ENCODE measurements at places on chromosomes 7 and 10. TPM values are rescaled to one million over a fixed set of nuclear protein-coding genes. Genes with fewer than 3 reads are reported as not detected.

NXPH1 gene
- polyA plus RNA-seq, result not detected

GRCh38 chr10:87862679-87863052 lies 667 bp downstream of the KLLN start:
- no peak for DNase-seq

DNA sequence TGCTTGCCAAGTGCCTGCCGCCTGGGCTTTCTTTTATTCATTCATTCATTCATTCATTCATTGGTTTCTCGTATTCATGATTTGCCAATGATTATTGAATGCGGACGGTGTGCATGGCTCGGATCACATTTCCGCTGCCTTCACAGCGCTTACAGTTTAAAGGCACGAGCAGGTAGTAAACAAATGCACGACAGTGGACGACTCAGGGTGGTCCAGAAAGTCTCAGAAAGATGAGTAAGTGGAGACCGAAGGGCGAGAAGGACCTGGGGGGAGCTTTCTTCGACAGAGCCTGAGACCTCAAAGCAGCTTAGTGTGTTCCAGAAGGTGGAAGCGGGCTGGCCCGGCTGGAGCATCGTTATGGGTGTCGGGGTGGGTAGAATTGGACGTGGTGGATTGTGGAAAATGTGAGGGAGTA lies 506 bp downstream of the MCM10 start:
- DNase-seq, result peak; percentile 12

GRCh38 chr10:97483506-97483905 lies 14.7 kb downstream of the MMS19 start:
- no peak for DNase-seq

All from muscle of arm (tissue), 14 donors.